ENCODE measurements at places on chromosomes 7 and 10. TPM values are rescaled to one million over a fixed set of nuclear protein-coding genes. Genes with fewer than 3 reads are reported as not detected.

DNA sequence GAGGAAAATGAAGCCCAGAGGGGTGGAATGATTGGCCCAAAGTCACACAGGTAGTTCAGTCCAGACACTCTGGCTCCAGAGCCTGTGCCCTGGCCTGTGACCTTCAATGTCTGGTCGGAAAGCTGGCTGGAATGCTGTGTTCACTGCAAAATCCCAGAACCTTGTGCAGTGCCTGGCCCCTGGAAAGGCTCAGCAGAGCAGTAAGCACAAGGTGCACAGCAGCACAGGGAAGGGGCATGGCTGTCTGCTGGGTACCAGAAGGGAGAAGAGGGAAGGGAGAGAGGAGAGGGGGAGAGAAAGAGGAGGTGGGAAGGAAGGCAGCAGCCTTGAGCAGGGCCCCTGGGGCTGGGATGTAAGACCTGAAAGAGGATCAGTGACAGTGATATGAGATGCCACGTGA lies 28.4 kb upstream of the C10orf71 start:
- H3K36me3 ChIP-seq, result no peaks in the 10 kb centered on the region
- no peak overlapping the region for H3K4me3 ChIP-seq
- no peak overlapping the region for H3K27ac ChIP-seq
- peaks cover 59% of the 10 kb centered on the region for H3K27me3 ChIP-seq

- no peaks in the 10 kb centered on the region for H3K36me3 ChIP-seq
- no peak overlapping the region for H3K4me3 ChIP-seq
- peaks cover 11% of the 10 kb centered on the region for H3K4me1 ChIP-seq
- H3K27ac ChIP-seq, result no peak overlapping the region
- no peak for DNase-seq
- H3K27me3 ChIP-seq, result no peaks in the 10 kb centered on the region
These were observed 11.0 kb downstream of the TLL2 start for GRCh38 chr10:96502561-96503282.

BAMBI gene
- 10.7 TPM for total RNA-seq

- H3K27me3 ChIP-seq, result no peaks in the 10 kb centered on the region
- no peaks in the 10 kb centered on the region for H3K4me1 ChIP-seq
- H3K36me3 ChIP-seq, result no peaks in the 10 kb centered on the region
- H3K27ac ChIP-seq, result no peak overlapping the region
- no peak for DNase-seq
- H3K4me3 ChIP-seq, result no peak overlapping the region
These were observed 59.4 kb upstream of the FRMD4A start for GRCh38 chr10:14389981-14390590.

- H3K36me3 ChIP-seq, result peaks cover 46% of the 10 kb centered on the region
- no peak overlapping the region for H3K27ac ChIP-seq
- H3K4me1 ChIP-seq, result no peaks in the 10 kb centered on the region
- no peaks in the 10 kb centered on the region for H3K27me3 ChIP-seq
- H3K4me3 ChIP-seq, result no peak overlapping the region
These were observed 77.9 kb downstream of the HIPK2 start for GRCh38 chr7:139699640-139700504.

PDE1C gene
- 14.1 TPM for total RNA-seq

FXYD4 gene
- total RNA-seq, result not detected

DNA sequence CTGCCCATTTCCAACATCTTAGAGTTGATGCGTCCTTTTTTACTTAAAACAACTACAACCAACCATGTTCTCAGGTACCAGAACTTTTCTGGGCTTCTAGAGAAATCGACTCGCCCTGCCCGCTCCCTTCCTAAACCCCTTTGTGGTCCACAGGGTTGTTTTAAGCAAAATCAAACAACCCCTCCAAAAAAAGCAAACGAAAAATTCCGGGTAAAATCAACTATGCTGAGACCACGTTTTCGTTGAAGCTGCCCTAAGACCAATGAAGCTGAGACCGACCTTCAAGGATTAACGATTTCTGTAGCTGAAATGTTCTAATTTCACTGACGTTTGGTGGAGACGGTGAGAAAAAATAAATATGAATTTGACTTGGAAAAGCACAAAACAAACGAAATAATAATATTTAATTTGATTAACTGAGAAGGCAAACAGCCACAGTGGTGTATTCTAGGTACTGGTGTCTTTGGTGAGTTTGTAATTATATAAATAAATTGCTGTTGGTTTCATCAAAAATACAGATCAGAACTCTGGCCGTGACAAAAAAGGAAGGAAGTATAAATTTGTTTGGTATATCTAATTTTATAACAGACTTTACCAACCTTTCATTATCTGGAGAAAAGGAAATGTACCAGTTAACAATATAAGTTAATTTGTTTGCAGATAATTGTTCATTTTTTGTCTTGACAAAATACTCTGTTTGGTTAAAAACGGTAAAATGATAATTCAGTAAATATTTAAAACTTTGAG lies 4.7 kb upstream of the IGF2BP3 start:
- H3K27ac ChIP-seq, result peak overlapping the region; percentile 39
- H3K4me1 ChIP-seq, result peaks cover 14% of the 10 kb centered on the region
- DNase-seq, result peak; percentile 16

- peaks cover 13% of the 10 kb centered on the region for H3K4me1 ChIP-seq
- no peak overlapping the region for H3K27ac ChIP-seq
- no peak for DNase-seq
- no peaks in the 10 kb centered on the region for H3K27me3 ChIP-seq
- no peak overlapping the region for H3K4me3 ChIP-seq
These were observed 23.9 kb downstream of the ATP6V1F start for GRCh38 chr7:128886391-128887168.

DNA sequence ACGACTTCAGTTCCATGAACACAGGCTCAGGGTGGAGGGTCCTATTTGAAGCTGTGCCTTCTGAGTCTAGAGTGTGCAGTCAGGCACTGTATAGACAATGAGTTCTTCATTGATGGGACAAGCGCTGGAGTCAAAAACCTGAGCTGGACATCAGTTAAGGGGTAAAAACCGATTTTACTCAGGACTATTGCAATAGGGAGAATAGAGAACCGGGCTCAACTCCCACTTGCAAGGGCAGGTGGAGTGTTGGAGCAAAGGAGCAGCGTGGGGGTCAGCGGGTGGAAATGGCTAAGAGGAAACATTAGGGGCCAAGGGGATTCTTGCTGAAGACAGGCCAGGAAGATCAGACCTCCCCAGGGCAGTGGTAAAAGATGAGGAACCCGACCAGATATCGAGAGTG lies 28.5 kb downstream of the PRLHR start:
- DNase-seq, result no peak
- no peaks in the 10 kb centered on the region for H3K36me3 ChIP-seq
- no peaks in the 10 kb centered on the region for H3K27me3 ChIP-seq
- H3K4me3 ChIP-seq, result no peak overlapping the region

CFAP69 gene
- 6.6 TPM for total RNA-seq

CAV1 gene
- total RNA-seq, result 284 TPM

DNA sequence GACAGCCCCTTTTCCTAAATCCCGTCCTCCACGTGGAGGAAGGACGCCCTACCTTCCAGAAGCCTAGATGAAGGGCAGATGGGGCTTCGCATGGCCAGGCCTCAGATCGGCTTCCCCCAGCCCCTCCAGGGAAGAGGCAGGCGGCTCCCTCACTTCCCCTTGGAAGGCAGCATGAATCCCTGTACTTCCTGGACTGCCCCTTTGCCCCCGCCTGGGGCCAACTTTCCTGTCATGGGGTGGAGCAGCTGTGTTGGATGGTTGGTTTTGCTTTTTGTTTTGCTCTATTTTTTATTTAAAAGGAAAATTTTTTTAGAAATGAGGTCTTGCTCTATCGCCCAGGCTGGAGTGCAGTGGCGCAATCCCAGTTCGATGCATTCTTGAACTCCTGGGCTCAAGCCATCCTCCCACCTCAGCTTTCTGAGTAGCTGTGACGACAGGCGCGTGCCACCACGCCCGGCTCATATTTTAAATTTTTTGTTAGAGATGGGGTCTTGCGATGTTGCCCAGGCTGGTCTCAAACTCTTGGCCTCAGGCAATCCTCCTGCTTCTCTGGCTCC lies 27.2 kb downstream of the GTF2IRD1 start:
- H3K27ac ChIP-seq, result no peak overlapping the region
- H3K4me3 ChIP-seq, result no peak overlapping the region
- H3K4me1 ChIP-seq, result peaks cover 38% of the 10 kb centered on the region
- no peak for DNase-seq
- no peaks in the 10 kb centered on the region for H3K36me3 ChIP-seq

GRCh38 chr7:55185321-55185802 lies 166.5 kb downstream of the EGFR start:
- peak overlapping the region; percentile 89 for H3K27ac ChIP-seq
- H3K4me1 ChIP-seq, result peaks cover 27% of the 10 kb centered on the region
- H3K36me3 ChIP-seq, result peaks cover 49% of the 10 kb centered on the region
- H3K27me3 ChIP-seq, result no peaks in the 10 kb centered on the region
- H3K4me3 ChIP-seq, result no peak overlapping the region
- DNase-seq, result peak; percentile 43

PRKRIP1 gene
- total RNA-seq, result 28.9 TPM

NDUFB2 gene
- 296 TPM for total RNA-seq

- no peak overlapping the region for H3K4me3 ChIP-seq
- peak overlapping the region; percentile 85 for H3K27ac ChIP-seq
- no peaks in the 10 kb centered on the region for H3K36me3 ChIP-seq
These were observed 64.4 kb downstream of the PROSER2 start for GRCh38 chr10:11887381-11888227.

ITGA8 gene
- not detected for total RNA-seq

- H3K27ac ChIP-seq, result no peak overlapping the region
- peak; percentile 92 for DNase-seq
- H3K4me1 ChIP-seq, result peaks cover 10% of the 10 kb centered on the region
- H3K27me3 ChIP-seq, result no peaks in the 10 kb centered on the region
- H3K36me3 ChIP-seq, result no peaks in the 10 kb centered on the region
These were observed 208.8 kb downstream of the KCNMA1 start for GRCh38 chr10:77428691-77429395.

TMEM26 gene
- total RNA-seq, result not detected

GRCh38 chr10:86264481-86265231 lies 101.9 kb downstream of the GRID1 start:
- H3K27me3 ChIP-seq, result no peaks in the 10 kb centered on the region
- no peaks in the 10 kb centered on the region for H3K4me1 ChIP-seq
- DNase-seq, result no peak
- no peak overlapping the region for H3K4me3 ChIP-seq

GRCh38 chr10:77446700-77447099 lies 190.9 kb downstream of the KCNMA1 start:
- H3K36me3 ChIP-seq, result no peaks in the 10 kb centered on the region
- no peak overlapping the region for H3K4me3 ChIP-seq
- peaks cover 4% of the 10 kb centered on the region for H3K4me1 ChIP-seq
- no peaks in the 10 kb centered on the region for H3K27me3 ChIP-seq

AFAP1L2 gene
- total RNA-seq, result 0.77 TPM

GPR26 gene
- total RNA-seq, result not detected

GRCh38 chr10:78413076-78414055 lies 379.7 kb downstream of the RPS24 start:
- H3K4me1 ChIP-seq, result peaks cover 22% of the 10 kb centered on the region
- no peaks in the 10 kb centered on the region for H3K36me3 ChIP-seq
- H3K27me3 ChIP-seq, result no peaks in the 10 kb centered on the region

GRCh38 chr7:154844499-154844898 lies 158.4 kb downstream of the PAXIP1 start:
- H3K4me1 ChIP-seq, result no peaks in the 10 kb centered on the region
- no peaks in the 10 kb centered on the region for H3K36me3 ChIP-seq
- no peak overlapping the region for H3K4me3 ChIP-seq
- no peak overlapping the region for H3K27ac ChIP-seq

MGAM2 gene
- not detected for total RNA-seq

- H3K4me3 ChIP-seq, result no peak overlapping the region
- H3K36me3 ChIP-seq, result peaks cover 10% of the 10 kb centered on the region
- DNase-seq, result no peak
- H3K27me3 ChIP-seq, result no peaks in the 10 kb centered on the region
These were observed 59.1 kb upstream of the PPIF start for GRCh38 chr10:79287973-79288723.

DNA sequence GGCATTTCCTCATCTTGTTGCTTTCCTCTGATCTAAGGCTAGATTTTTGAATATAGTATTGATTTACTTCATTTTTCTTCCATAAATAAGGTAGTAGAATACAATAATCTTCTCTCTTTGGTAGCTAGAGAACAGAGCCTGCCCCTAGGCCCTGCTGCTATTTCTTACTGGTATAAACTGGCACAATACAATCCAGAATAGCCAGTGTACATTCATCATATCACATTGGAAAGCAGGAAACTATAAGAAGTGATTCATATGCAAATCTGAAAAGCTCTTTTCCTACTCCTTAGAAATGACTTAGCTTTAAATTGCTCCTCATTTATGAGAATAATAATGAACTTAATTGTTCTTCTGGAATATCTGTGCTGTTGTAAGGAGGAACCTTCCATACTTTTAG lies 100.2 kb downstream of the KCND2 start:
- DNase-seq, result no peak
- no peaks in the 10 kb centered on the region for H3K27me3 ChIP-seq
- no peak overlapping the region for H3K4me3 ChIP-seq
- H3K4me1 ChIP-seq, result no peaks in the 10 kb centered on the region
- H3K27ac ChIP-seq, result no peak overlapping the region

NKX2-3 gene
- total RNA-seq, result 0.07 TPM

- DNase-seq, result no peak
- no peak overlapping the region for H3K4me3 ChIP-seq
- H3K27ac ChIP-seq, result no peak overlapping the region
These were observed 1.1 kb upstream of the CDH23 start for GRCh38 chr10:71395621-71396020.

DNA sequence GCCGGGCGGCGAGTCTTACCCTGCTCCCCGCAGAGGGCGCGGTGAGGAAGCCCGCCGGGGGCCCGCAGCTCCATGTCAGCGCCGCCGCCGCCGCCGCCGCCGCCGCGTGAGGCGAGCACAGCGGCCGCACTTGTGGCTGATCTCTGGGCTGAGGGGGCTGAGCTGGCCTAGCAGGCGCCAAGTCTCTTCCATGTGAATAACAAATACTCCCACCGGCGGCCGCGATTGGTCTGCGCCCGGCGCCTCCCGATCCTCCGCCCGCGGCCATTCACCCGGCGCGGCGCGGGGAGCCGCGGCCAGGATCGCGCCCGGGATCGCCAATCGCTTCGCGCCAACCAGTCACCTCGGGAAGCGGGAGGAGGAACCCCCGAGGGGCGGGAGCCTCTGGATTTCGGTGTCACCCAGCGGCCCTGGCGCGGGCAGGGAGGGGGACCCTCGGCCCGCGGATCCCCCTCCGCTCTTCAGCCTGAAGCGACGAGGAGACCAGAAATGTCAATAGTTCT lies at the start of gene GRM8:
GRM8 (minus strand) TSS at position 164 of the 503 bp plus-strand sequence.
- H3K4me1 ChIP-seq, result peaks cover 13% of the 10 kb centered on the region
- peak within 1 kb of the TSS; percentile 79 for H3K4me3 ChIP-seq
- peaks cover 53% of the 10 kb centered on the region for H3K27me3 ChIP-seq
- DNase-seq, result peak; percentile 14

GRCh38 chr10:97376413-97376812 lies 24.7 kb downstream of the RRP12 start:
- no peaks in the 10 kb centered on the region for H3K36me3 ChIP-seq
- no peak overlapping the region for H3K4me3 ChIP-seq
- DNase-seq, result no peak

SH2D4B gene
- total RNA-seq, result not detected

- peaks cover 6% of the 10 kb centered on the region for H3K4me1 ChIP-seq
- DNase-seq, result no peak
- H3K4me3 ChIP-seq, result no peak overlapping the region
- H3K27me3 ChIP-seq, result no peaks in the 10 kb centered on the region
- no peaks in the 10 kb centered on the region for H3K36me3 ChIP-seq
These were observed 42.2 kb upstream of the SLC29A3 start for GRCh38 chr10:71276873-71277272.
